ENCODE measurements at places on chromosomes 12 and 14.

DNA sequence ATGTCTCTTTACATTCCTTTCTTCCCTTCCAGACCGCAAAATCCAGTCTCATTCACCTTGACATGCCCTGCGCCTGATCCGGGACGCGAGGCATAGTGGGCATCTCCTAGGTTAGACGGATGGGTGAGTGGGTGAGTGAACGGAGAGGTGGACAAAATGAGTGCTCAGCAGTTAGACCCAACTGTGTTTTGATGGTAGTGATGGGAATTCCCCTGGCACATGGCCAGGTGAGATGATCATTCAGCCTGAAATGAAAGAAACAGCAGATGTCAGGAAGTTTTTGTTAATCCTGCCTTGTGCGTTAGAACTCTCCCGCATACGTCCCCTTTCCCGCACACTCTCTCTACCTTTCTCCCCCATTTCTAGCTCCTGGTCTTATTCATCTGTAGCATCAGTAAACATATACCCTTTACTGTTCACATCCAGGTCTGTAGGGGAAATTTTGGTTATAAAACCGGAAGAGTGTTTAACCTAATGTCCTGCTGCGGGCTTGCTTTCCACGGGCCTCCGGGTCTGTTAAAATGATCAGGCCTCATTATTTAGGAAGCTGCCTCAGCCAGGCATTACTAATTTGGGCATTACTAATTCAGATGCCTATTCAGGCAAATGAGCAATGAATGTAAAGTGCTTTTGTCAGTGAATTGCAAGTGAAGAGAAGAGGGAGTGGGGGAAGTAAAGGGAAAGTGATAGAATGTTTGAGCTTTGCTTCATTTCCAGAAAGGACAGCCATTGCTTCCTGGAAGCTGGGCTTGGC is 172.8 kb downstream of the ETV6 start:
- DNase-seq = no peak

DNA sequence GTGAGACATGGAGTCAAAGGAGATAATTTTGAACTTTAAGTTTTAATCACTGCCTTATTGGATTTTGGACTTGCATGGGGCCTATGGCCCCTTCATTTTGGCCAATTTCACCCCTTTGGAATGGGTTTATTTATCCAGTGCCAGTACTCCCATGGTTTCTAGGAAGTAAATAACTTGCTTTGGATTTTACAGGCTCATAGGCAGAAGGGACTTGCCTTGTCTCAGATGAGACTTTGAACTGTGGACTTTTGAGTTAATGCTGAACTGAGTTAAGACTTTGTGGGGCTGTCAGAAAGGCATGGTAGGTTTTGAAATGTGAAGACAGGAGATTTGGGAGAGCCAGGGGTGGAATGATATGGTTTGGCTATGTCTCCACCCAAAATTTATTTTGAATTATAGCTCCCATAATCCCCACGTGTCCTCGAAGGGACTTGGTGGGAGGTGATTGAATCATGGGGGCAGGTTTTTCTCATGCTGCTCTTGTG is 448.1 kb downstream of the NAV3 start:
- no peak for DNase-seq

DNA sequence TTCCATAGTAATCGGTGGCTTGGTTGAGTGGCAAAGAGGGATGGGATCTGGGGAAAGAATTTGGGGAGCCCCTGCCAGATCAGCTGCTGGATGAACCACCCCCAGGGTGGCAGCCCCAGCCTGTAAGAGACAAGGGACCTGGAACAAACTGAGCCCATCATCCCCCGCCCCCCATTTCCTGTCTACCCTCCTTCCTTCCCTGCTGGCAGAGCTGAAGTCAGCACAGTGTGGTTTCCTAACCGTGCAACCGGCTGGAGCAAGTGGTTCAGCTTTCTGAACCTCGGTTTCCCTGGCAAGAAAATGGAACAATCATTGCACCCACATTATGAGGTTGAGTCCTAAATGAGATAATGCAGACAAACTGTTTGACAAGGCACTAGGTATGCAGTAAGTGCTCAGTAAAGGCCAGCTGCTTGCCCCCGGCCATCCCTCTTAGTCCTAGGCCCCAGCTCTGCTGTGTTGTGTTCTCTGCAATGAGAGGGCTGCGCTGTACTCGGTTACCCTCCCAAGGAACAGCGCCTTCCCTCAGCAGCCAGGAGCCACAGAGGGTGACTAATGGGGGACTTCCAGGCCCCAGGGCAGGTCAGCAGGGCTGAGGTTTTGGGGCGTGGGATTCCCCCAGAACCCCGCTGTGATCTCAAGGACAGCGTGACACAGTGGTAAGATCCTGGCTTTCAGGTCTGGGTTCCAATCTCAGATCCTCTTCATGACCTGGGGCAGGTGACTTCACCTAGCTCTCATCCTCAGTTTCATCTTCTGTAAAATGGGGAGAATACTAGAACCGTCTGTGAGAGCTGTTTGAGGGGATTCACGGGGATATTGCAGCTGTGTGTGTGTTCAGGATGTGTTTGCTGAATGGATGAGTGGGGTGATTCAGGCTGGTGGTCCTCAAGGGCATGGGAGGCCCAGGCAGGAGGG is 16.5 kb downstream of the SELPLG start:
- no peak for DNase-seq

DNA sequence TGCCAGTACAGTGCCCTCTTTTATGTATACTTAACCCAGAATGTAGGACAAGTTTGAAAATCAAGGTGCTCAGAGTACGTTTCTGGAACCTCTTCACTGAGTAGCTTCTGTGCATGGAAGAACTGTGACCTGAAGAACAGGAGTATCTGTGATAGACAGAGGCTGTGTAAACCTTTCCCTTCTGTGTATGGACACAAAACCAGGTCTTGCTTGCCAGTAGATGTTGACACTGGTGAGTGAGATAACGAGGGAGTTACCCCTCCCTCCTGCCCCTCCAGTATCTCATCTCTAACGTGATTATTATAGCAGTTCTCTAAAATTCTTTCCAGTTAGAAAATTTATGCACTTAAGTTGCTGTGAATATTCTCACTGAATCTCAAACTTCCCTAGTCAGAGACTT is 170.8 kb downstream of the RPL10L start:
- no peak for DNase-seq

DNA sequence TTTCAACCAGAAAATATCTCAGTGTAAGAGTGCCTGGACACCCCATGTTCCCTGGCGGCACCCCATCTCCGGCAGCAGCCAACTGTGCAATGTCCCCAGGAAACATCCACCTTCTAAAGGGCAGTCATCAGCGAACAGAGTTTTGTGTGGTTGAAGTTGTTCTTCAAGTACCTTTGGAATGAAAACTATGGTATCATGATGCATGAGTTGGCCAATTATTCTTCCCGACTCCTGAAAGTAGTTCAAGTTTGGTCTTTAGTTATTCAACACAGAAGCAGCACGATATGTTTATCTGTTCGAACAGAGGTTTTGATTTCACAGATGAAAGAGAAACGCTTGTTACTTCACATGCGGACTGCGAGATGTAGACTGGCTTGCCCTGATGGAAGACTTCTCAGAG is 21.1 kb upstream of the TTC7B start:
- DNase-seq = no peak

Measured in H9 (cell line).